ENCODE measurements at places on chromosomes 5 and 9.

DNA sequence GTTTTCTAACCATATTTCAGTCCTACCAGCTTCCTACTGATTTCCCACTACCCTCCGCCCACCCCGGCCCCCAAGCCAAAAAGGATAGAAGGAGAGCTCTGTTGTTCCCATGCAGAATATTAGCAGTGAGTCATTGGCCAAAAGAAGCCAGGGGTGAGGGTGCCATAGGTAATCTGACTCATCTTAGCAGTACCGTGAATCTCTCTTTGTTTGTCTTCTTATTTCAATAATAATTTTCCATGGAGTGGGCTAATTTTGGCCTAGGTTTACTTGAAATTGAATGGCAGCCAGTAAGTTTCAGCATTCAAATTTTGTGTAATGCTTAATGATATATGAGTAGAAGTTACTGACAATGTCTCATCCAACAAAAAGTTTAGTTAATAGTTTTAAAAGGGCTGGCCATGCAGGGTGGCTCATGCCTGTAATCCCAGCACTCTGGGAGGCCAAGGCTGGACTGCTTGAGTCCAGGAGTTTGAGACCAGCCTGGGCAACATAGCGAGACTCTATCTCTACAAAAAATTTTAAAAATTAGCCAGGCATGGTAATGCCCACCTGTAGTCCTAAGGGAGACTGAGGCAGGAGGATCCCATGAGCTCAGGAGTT lies 74.2 kb downstream of the C9orf152 start:
- DNase-seq, result no peak

DNA sequence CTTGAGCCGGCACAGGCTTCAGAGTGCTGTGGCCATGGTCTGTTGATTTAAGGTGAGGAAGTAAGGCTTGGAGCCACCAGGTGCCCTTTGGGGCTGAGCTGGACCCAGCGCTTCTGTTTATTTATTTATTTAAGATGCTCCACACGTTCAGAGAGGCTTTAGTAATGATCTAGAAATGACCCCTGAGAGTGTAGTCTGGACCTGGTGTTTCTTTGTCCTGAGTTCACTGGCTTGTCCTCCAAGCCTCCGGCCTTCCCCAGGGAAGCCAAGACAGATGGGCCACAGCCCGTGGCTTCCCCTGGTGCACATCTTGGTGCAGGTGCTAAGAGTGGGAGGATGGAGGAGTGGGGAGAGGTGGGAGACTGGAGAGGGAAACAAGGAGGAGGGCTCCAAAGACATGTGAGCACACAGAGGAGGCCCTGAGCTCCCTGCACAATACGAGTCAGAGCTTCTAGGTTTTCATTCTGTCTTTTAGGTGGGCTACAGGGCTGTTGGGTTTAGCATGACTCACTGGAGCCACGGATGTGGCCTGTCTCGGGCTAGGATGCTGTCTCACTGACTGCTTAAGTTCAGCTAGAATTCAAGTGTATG lies 56.9 kb downstream of the AHRR start:
- no peak for DNase-seq

GRCh38 chr5:65478336-65478735 lies 3.4 kb downstream of the ADAMTS6 start:
- DNase-seq, result no peak

- DNase-seq, result no peak
These were observed 18.2 kb upstream of the STK32A start for GRCh38 chr5:147216552-147217154.

GRCh38 chr5:161548487-161549094 lies 2.1 kb upstream of the GABRB2 start:
- no peak for DNase-seq

GRCh38 chr5:78899922-78900362 lies 85.2 kb downstream of the ARSB start:
- DNase-seq, result no peak

DNA sequence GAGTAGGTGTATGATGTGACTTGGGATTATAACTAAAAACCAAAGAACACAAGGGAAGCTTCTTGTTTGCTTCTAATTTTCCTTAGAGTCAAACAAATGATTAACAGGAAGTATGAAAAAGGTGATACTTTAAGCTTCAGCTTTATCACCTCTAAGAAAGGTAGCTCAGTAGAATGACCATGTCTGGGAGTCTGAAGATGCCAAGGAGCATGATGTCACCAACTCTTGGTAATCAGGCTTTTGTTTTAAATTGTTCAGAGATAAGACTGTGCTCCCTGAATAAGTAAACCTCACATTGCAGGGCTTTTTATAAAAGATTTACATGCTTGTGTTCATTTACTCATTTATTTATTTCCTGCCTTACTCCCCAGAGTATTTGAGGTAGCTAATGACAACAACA lies 169.9 kb downstream of the FER start:
- DNase-seq, result no peak

DNA sequence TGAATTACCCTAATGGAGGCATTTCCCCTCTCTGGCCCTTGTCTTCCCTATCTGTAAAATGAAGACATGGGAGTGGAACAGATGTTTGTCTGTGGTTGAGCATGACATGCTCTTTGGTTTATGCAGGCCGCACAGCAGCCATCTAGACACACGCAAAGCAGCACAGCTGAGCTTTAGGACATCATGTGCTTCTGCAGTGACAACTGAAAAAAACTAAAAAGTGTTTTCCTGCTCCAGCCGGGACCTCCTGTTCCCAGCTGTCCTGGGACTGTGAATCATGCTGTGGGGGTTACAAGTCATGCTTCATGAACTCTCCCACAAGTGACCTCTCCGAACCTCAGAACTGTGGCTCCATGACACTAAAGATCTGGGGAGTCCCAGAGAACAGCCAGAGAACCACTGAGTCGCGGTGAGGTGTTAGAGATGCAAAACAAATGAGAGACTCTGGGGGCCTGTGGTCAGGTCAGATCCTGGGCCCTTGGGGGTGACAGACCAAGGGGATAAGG lies 1.7 kb downstream of the SMIM3 start:
- DNase-seq, result no peak
